ENCODE measurements at places on chromosomes 2 and 18.

DNA sequence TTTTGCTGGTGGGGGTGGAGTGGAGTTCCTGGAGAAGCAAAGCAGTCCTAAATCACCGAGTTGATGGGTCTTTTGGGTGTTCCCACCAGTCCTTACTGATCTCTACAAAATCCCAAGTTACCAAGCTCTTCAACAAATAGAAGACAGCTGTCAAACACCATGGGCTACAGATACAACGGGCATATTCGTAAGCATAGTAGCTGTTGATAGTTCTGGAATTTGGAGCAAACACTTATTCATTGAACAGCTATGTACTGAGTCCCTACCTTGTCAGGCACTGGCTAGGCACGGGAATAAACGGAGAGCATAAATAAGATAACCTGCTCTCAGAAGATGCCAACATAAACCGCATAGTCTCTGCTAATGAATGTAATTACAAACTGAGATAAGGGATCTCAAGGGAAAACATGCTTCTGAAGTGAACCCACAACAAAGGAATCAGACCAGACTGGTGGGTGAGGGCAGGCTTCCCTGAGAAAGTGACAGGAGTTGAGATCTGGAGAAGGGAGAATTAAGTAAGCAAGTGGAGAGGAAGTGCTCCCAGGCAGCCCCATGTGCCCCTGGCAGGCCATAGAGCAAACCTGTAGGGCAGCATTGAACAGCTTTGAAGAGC, 947 bp upstream of the ANKRD44 start:
- peak; percentile 32 for DNase-seq

- no peak for DNase-seq
Observed at GRCh38 chr2:158546412-158547144, 89.8 kb downstream of the PKP4 start.

- DNase-seq: no peak
Observed at GRCh38 chr2:239805414-239805813, 219.7 kb downstream of the NDUFA10 start.

- no peak for DNase-seq
Observed at GRCh38 chr18:4444306-4444705, 10.8 kb downstream of the DLGAP1 start.

DNA sequence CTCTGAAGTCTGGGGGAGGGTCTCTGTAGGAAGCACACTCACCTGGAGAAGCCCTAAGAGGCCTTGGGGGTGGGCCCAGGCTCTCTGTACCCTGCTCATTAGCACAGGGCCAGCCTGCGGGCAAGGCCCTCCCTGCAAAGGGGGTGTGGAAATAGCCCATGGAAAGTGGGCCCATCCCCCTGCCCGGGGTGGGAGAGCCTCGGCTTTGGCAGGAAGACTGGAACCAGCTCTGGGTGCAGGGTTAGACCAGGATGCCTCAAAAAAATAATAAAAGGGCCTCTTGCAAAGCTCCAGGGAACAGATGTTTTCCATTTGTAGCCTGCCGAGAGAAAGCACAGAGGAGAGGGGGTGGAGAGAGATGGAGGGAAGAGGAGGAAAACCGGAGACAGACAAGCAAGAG, 98.7 kb downstream of the STPG4 start:
- no peak for DNase-seq

DNA sequence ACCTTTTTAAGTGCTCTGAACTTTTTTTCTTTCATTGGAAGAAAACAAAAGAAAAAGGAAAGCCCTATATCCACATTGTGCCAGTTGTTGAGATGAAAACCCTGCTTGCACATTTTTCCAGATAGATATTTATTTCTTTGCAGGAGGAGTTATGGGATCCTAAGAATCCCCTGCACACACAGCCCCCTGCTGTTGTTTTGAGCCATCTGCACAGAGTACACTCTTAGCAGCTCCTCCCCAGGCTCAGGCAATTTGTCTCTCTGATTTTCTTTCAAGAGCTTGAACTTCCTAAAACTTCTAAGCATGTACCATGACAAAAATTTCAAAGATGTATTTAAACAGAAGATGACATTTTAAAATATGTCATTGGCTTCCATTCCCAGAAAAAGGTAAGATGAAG, 436.9 kb downstream of the METTL4 start:
- DNase-seq: no peak

DNA sequence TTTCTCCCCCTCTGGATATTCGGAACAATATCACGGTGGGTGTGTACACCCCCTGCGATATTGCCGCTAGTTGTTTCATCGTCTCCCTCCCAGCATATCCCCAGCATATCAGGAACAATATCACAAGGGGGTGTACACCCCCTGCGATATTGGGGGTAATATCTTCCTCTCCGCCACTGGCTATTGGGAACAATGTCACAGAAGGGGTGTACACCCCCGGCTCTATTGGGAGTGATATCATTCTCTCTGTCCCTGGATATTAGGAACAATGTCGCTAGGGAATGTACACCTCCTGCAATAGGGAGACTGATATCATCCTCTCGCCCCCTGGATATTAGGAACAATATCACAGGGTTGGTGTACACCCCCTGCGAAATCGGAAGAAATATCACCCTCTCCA, 1932.0 kb downstream of the SUCLG1 start:
- DNase-seq: no peak

- DNase-seq: peak; percentile 87
Observed at GRCh38 chr2:128305555-128306080, 13.1 kb downstream of the HS6ST1 start.

GRCh38 chr2:8435608-8436007, 246.2 kb upstream of the ID2 start:
- DNase-seq: no peak

DNA sequence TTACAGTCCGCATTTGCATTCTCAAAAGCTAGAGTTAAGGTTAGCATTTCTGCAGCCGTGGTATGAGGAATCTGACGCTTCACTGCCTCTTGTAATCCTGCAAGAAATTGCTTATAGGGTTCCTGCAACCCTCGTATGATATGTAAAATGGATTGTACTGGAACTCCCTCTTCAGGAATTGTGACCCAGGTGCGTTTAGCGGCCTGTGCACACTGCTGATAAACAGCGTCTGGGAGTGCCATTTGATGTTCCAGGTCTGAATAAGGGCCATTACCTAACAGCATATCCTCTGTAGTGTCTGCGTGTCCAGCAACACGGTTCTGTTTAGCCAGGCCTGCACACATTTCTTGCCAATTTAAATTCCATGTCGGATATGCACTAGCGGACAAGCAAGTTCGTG, 42.5 kb downstream of the CXCR4 start:
- DNase-seq: no peak

DNA sequence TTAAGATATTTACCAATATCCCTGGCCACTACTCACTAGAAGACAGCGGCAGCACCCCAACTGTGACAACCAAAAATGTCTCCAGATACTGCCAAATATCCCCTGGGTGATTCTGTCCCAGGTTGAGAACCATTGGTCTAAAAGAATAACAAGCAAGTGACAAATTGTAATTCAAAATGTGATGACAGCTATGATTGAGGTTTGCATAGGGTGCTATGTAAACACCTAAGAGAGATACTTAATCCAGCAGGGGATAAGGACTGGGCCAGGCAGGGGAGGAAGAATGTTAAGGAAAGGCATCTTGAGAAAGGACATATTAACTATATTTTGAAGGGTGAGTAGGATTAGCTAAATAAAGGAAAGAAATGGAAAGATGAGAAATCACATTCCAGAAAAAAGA, 38.0 kb upstream of the ENOSF1 start:
- no peak for DNase-seq

DNA sequence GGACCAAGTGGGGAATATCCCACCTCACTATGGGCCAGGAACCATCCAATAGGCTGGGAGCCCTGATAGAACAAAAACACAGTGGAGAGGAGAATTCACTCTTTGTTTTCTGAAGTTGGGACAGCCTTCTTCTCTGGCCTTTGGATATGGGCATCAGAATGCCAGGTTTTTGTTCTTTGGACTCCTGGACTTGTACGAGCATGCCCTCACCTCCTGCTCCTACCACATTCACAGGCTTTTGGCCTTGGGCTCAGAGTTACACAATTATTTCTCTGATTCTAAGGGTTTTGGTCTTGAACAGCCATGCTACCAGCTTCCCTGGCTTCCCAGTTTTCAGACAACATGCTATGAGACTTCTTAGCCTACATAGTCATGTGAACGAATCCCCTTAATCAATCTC, 732.9 kb upstream of the VRK2 start:
- no peak for DNase-seq

- DNase-seq: no peak
Observed at GRCh38 chr18:9323750-9324445, 10.7 kb upstream of the TWSG1 start.

DNA sequence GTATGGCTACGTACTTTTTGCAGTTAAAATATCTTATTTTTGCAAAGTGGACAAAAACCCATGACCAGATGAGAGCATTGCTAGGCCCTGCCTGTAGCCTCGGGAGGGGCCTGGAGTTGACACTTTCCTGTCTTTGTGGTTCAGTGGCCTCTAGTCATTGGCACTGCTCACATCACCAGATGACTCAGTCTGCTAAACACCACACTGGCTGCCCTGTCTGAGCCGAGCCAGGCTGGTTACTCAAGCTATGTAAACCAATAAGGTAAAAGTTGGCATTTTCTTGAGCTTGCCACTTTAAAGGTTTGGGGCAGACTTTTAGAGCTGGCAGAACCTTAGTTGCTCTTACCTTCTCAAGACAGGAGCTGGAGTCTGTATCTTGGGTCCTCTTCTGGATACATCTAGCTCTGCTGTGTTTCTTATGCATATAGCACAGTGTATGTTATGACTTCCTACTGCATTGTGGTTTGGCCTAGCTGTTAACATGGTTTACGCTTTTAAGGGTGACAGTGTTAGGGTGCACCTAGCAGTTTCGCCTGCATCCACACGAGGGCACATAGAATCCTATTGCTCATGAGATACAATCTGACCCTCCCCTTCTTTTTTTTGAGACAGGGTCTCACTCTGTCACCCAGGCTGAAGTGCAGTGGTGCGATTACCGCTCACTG, 76.4 kb downstream of the AP1S3 start:
- no peak for DNase-seq

GRCh38 chr2:85436836-85437487, 18.4 kb downstream of the SH2D6 start:
- peak; percentile 28 for DNase-seq

- no peak for DNase-seq
Observed at GRCh38 chr2:14776216-14776615, 143.7 kb downstream of the LRATD1 start.

DNA sequence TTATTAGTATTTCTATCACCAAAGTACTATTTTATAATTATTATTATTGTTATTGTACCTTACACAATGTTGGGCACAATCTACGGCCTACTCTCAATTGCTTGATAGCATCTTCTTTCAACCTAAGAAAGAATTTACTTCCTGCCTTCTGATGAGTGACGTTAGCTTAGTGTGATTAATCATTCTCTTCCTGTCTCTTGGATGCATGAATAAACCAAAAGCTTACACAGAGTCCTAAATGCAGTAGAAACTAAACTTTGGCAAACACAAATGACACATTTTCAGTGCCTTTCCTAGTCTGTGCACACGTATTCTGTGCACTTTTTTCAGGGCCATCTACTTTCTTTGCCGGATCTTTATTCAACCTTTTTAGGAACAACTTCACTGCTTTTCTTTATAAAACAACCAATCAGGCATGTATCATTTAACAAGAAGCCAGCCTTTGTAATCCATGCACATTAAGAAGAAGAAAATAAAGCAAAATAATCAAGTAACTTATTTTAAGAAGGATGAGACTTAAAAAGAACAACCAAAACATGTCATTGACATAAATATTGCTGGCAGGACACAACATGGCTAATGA, 19.1 kb downstream of the TRAK2 start:
- DNase-seq: no peak

- DNase-seq: no peak
Observed at GRCh38 chr2:228522276-228522675, 340.8 kb upstream of the SPHKAP start.

DNA sequence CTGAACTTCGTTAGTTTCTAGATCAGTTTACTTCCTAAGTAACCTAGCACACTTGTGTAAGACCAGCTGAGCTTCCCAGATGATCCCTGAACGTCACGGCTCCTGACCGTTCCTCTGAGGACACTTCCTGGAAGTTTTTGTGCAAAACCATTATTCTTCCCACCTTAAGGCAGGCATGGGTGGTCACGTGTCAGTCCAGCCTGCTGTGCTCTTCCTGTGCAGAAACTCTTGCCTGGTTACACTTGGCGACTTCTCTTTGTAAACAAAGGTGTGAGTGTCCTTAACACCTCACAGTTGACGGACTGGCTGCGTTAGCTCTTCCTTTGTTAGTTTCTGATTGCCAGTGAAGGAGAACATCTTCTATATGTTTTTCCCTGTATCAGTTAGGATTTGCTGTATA, 118.3 kb downstream of the SH3RF3 start:
- DNase-seq: peak; percentile 54

DNA sequence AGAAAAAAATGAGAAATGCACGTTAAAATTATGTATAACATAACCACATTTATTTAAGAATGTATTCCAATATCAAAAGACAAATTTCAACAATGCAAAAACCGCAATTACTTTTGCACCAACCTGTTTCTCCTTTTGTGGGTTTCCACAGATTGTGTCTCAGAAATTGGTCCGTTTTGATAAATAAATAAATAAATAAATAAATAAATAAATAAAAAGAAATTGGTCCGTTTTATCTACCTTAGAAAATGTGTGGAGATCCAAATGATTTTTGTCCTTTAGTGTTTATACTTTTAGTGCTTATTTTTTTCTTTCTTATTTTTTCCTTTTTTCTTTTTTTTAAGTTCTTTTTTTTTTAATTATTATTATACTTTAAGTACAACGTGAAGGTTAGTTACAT, 1682.2 kb upstream of the TMEFF2 start:
- no peak for DNase-seq

- DNase-seq: peak; percentile 2
Observed at GRCh38 chr18:23689031-23689615, at the start of gene LAMA3. LAMA3 (plus strand) TSS chr18:23689453; CDS start chr18:23689684, 231 bp downstream.

DNA sequence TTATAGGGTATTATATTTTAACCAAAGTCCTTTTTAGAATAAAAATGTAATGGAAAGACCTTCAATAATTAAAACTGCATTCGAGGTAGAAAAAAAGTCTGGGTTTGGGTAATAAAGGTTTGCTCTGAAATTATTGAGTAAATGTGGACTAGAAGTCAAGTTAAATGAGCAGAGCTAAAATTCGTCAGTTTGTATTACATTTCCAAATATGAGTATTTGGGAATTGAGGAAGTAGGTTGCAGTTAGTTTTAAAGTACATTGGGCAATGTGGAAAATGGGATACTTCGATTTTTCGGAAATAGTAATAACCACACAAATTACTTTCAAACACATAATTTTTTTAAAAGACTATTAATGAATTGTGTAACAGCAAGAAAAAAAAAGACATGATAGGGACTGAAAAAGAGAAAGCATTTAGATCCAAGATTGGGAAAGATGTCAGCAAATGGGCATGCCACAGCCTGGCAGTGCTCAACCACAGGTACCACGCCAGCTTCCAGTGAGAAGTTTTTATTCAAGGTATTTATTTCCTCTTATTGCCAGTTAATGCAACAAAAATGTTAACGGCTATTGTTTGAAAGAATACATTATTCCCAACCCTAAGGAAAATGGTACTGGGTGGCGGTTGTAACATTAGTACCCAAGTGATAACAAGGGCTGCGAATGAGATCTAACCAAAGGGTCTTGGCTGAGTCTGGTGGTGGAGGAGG, 50.0 kb downstream of the TTC39C start:
- DNase-seq: no peak
